ENCODE measurements at places on chromosomes 16 and 17.

DNA sequence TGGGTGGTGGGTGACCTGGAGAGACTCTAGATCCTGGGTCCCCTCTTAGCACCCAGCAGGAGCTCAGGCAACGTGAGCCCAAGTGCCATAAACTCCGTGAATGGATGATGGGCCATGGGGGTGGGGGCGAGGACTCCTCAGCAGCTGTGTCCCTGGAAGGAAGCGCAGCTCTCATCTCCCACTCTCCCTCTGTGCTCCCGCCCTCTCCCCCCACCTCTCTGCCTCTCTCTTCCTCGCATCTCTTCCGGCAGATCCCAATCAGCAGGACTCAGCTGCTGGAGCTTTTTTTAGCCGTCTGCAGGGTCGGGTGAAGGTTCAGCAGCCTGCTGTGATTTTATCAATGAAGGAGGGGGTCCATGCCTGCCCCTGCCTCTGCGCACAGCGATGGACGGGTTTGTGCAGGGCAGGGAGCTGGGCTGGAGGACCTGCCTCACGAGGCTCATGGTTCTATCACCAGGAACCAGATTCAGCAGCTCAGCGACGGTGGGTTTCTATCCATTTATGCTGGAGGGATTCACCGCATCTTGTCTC is 8.3 kb downstream of the CCR7 start:
- no peak for DNase-seq

GRCh38 chr17:8222630-8223355 is 12.4 kb upstream of the AURKB start:
- DNase-seq: peak; percentile 86

DNA sequence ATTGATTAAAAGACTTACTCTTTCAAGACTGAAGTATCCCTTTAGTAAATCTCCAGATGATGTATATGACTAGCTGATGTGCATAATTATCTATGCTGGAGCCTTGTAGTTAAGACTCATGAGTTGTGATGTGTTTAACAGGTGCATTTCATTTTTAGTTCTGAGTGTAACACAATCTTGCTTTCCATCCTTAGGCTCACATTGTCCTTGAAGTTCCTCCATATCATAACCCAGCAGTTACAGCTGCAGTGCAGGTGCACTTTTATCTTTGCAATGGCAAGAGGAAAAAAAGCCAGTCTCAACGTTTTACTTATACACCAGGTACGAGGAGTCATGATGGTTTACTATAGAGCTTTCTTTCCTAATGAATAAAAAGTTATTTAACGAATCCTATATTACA is 52.9 kb downstream of the ESRP2 start:
- no peak for DNase-seq

DNA sequence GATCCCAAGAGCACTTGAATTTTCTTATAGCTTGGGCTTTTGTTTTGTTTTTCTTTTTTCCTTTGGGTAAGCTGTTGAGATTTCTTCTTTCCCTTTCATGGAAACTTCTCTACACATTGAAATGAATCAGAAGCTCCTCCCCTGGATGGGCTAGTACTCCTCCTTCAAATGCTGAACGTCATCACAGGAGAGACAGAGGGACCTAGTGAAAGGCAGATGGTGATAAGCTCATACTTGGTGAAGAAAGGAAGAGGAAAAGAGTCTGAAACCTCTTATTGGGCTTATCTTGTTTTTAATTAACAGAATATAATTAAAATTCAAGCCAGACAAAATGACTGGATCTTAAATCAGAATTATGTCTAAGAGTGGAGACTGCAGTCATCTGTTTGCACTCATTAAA is 147.3 kb downstream of the SNX11 start:
- no peak for DNase-seq

GRCh38 chr17:13158494-13159240 is 140.8 kb upstream of the ELAC2 start:
- no peak for DNase-seq

DNA sequence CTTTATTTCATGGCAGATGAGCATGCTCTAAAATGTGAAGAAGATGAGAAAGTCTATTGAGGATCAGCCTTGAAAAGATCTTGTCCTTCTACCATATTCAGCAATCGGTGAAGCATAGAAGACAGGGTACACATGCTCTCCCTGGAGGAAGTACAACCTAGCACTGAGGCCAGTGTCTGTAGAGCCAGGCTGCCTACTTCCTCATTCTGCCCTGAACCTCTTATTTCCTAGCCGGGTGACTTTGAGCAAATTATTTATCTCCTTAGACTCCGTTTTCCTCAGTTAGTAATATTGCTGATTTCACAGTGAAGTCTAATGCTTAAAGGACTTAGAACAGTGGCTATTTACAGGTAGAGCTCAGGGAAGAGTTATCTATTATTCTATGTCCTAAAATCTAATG is 58.4 kb downstream of the TMEM100 start:
- no peak for DNase-seq

DNA sequence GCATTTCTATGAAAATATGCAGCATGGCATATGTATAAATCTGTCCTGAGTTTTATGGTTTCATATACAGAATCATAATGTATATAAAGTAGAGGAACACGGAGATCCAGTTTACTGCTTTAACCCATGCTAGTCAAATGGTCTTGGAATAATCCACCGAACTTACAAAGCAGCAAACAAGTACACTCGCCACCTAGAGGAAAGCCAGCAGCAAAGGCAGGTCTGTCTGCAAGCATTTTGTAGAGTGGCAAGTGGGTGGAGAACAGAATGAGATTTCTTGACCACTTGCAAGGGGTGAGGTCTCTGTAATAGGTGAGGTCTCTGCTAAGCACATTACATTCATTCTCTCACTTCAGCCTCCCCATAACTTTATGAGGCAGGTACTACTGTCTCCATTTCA is 308.3 kb downstream of the CA10 start:
- DNase-seq: no peak

- DNase-seq: no peak
These were observed 283.1 kb downstream of the SEC14L1 start for GRCh38 chr17:77423589-77424451.

DNA sequence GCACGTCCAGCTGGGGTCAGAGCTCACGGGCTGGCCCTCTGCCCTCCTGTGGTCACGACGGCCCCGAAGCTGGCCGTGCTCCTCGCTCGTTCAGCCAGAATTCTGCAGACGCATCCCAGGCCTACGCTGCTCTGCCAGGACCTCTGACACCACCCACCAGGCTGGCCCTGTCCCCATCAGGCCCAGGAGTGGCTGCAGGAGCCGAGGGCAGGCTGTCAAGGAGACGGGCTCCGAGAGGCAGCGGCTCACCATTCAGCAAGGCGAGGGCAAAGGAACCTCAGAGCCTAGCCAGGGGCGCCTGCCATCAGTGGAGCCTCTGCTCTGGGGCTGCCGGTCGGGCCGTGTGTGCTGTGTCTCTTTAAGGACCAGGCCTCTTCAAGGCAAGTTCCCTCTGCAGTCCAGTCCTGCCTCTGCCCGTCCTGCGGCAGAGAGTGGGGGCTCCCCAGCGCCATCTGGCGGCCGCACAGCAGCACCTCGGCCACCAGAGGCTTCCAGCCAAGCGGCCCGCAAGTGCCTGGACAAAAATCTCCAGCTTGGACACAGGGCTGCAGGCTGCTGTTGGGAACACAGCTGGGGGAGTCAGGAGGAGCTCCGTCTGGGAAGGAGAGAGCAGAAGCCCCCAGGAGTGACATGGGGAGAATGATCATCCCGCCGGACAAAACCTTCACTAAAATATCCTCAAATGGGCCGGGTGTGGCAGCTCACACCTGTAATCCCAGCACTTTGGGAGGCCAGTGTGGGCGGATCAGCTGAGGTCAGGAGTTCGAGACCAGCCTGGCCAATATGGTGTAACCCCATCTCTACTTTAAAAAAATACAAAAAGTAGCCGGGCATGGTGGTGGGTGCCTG is 7.4 kb upstream of the ABR start:
- peak; percentile 70 for DNase-seq

GRCh38 chr16:14172200-14172809 is 101.2 kb downstream of the MRTFB start:
- DNase-seq: no peak

GRCh38 chr16:70438969-70439862 is at the start of gene ST3GAL2:
Gene ST3GAL2 (minus strand): TSS chr16:70439100. CDS start chr16:70398530, 40,570 bp downstream.
- peak; percentile 96 for DNase-seq

GRCh38 chr16:7585705-7586104 is 253.1 kb downstream of the RBFOX1 start:
- no peak for DNase-seq

- DNase-seq: no peak
These were observed 59.0 kb downstream of the MSI2 start for GRCh38 chr17:57315061-57316015.

- DNase-seq: no peak
These were observed 79.9 kb downstream of the TOX3 start for GRCh38 chr16:52466994-52467393.

DNA sequence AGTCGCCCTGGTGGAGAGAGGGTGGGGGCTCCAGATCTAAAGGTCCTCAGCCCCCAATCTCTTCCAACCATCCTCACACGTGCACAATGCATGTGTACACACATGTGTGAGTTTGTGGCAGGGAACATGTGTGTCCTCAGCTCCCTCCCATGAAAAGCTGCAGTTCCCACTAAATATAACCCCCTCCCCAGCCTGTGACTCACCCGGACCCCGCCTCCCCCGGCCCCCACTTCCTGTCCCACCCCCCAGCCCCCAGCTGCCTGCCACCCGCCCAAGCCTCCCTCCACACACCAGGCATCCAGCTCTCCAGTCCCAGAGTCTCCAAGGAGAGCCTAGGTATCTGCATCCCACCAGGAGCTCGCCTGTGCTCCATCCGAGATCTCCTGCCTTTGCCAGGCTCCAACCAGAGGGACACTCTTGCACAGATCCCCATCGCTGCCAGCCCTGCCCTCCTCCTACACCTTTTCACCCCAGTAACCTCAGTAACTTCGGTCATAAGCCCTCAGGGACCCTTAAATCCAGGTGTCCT is 3.9 kb downstream of the DLG4 start:
- no peak for DNase-seq

DNA sequence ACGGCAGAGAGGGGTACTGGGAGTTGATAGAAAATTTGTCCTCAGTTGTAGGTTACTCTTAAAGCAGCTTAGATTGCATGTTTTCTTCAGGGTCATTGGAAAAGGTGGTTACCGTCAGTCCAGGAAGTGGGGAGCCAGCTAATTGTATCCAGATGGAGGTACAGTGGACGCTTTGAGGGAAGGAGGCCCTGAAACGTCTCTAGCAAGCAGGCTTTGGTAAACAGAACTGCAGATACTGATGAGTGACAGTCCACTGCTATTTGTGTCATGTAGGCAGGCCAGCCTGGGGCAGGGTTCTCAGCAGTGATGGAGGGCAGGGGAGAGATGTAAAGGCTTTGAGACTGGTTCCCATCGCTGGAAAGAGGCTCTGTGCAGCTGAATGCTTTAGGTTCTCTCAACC is 30.2 kb upstream of the ST6GALNAC1 start:
- no peak for DNase-seq

DNA sequence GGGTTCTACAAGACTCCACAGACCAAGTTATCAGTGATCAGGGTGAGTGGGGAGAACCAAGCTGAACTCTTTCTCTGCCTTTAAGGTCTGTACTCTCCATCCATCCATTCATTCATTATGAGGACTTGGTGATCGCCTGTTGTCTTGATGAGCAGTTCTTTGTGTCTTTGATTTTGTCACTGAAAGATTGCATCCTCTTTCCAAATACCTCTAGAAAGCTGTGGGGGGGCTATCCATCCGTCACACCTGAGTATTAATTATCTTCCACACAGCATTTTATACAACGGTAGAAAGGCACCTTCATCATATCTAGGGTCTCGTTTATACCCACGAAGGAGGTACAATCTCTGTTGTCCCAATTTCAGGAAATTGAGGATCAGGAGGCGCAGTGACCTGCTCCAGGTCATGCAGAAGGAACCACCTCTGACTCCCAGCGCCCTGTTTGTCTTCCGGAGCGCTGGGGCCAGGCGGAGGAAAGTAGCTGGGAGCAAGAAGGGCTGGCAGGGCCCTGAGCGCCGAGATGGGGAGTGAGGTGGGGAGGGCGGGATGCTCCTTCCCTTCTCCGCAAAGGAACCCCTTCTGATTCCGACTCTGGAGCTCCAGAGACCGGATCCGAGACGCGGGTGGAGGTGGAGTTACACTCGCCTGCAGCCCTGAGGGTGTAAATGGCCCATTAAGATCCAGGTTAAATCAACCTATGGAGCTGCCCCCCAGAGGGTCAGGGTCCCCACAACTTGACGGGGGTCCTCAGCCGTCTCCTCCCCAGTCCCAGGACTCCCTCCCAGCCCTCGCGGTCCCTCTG is 605 bp upstream of the ABAT start:
- DNase-seq: no peak

GRCh38 chr17:60529806-60530205 is 3.8 kb upstream of the APPBP2 start:
- no peak for DNase-seq

GRCh38 chr16:74999219-74999608 is 390 bp downstream of the ZNRF1 start:
- no peak for DNase-seq

DNA sequence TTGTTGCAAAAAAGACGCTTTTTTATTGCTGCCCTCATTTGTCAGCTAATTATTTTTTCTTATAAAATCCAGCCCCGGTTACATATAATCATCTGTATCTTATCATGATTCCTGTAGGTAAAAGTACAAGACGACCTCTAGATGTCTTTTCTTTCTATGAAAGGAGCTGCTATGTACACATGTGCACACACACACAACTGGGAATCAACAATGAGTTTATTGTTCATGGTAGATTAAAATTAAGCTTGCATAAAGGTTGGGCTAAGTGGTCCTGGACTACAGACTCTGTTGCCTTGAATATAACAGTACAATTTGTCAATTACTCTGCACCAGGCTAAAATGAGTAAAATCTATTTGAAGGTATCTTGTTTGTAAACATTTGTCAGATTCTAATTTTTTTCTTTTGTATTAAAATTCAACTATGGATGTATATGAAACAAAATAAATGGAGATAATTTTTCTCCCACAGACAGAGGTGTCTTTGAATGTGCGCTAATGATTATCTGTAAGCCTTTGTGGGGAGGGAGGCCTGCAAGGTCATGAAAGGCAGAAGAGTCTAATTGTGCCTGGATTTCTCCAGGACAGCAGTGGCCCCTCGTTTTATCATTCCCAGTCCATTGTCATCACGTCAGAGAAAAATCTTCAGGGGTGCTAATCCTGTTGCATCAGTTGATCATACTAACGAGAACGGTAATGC is 13.4 kb downstream of the C17orf58 start:
- DNase-seq: no peak

- DNase-seq: no peak
These were observed 19.8 kb downstream of the ZNF385C start for GRCh38 chr17:42078396-42079043.

DNA sequence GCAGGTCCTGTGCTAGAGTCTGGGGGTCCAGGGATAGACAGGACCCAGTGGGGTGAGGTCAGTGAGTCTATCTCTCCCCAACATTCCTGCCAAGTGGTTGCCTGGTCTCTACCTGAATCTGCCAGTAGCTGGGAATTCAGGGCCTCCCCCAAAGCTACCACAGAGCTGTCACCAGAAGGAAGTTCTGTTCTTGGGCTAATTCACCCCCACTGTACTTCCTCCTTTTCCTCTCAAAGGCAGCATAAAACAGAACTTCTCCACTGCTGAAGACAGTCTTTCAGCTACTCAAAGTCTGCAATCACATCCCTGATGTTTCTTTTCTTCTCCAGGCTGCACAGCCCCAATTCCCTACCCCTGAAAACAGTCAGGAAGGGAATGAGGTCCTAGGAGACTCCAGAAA is 8.7 kb downstream of the CAMTA2 start:
- no peak for DNase-seq
